ENCODE measurements at places on chromosomes 4 and X. TPM values are rescaled to one million over a fixed set of nuclear protein-coding genes. Genes with fewer than 3 reads are reported as not detected.

GRCh38 chr4:20017070-20017776 is 234.5 kb upstream of the SLIT2 start:
- DNase-seq: no peak

- no peak for DNase-seq
Observed at GRCh38 chr4:174281901-174282300, 1.6 kb downstream of the FBXO8 start.

DNA sequence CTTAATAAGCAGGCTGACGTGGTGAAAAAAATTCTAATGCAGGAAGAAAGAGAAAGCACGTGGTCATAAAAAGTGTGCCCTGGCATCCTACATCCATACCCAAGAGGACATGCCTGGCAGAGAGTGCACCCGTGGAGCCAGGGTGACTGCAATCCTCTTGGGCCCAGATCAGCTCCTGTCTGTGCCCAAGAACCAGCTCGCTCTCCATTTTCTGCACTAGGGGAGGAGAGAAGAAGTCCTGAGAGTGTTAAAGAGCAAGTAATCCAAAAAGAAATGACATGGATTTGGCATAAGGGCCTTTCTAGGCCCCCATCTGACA is 483.1 kb downstream of the BCOR start:
- no peak for DNase-seq

DNA sequence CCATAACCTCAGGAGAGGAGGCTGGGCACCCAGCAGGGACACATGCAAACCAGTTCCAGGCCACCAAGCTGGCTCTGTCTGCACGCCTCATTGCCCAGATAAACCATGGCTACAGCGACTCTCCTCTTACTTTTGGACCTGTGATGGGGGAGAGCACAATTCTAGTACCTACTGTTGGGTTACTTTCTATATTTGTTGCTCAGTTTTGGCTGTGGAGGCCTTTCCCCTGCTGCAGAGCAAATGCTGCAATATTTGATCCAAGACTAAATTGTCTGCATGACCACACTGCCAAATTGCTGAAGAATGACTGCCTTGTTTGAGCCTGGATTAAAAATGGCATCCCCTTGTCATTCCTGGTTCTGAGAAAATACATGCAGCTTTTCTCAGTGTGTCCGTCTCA is 253.5 kb downstream of the ARHGAP10 start:
- no peak for DNase-seq

- DNase-seq: no peak
Observed at GRCh38 chr4:65670331-65671031, at the start of gene EPHA5. Gene EPHA5 (minus strand): TSS chr4:65670489. CDS start chr4:65669742, 747 bp downstream.

GRCh38 chrX:68693481-68694434 is 46.3 kb downstream of the STARD8 start:
- DNase-seq: no peak

GRCh38 chrX:38803243-38803587 is 2.0 kb downstream of the MID1IP1 start:
- DNase-seq: no peak

GRCh38 chr4:2791518-2792395 is 1.1 kb upstream of the SH3BP2 start:
- DNase-seq: no peak

DNA sequence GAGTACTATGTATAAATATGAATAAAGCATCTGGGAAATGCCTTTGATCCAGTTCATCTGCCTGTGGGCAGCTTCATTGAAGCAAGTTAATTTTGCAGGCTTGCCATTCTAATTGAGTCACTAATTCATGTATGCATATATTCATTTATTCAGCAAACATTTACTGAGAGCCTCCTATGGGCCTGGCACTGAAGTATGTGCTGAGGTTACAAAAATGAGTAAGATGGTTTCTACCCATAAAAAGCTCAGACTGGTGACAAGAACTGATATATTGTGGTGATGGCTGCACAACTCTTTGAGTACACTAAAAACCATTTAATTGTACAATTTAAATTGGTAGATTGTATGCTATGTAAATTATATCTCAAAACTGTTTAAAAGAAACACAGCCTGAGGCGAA is 1.1 kb upstream of the MRPL1 start:
- no peak for DNase-seq

DNA sequence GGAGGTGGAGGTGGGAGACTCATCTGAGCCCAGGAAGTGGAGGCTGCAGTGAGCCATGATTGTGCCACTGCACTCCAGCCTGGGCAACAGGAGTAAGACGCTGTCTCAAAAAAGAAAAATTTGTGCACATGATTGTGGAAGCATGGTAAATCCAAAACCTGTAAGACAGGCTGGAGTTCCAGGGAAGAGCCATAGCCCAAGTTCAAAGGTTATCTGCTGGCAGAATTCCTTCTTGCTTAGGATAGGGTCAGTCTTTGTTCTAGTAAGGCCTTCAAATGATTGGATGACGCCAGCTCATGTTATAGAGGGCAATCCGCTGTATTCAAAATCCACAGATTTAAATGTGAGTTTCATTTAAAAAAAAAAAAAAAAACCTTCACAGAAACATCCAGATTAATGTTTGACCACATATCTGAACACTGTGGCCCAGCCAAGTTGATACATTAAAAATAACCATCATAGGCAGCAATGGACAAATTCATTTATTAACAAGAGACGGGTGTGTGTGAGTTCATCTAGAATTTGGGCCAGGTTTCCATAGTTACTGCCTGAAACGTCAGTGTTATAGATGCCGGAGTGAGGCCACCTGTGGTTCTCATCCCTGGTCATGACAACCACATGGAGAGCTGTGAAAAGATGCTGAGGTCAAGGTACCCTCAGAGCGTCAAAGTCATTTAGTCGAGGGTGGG is 35.2 kb upstream of the SLC2A9 start:
- no peak for DNase-seq

DNA sequence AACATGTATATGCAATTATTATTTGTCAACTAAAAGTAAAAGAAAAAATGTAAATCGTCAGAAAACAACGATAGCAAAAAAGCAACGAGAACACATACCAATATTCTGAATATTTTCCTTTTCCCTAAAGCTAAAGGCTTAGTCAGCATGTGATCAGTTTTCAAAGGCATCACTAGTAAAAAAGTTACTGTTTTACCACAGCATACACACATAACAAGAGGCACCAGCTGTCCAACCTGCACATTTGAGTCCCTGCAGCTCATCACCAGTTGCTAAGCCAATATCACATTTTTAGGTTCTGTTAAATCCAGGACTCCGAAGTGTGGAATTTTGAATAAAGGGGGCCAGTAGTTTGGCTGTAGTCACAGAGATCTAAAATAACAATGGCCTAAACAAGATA is 203.8 kb downstream of the ADGRA3 start:
- DNase-seq: no peak

GRCh38 chr4:152382057-152382785 is 153.7 kb downstream of the FBXW7 start:
- DNase-seq: no peak

GRCh38 chr4:26953366-26953765 is 92.7 kb downstream of the STIM2 start:
- DNase-seq: no peak

Gene SUPT20HL2
- not detected for total RNA-seq

Gene FAM9C
- not detected for total RNA-seq

Gene FAM114A1
- total RNA-seq: 35.6 TPM

Gene F11
- total RNA-seq: not detected

Gene XG
- not detected for total RNA-seq

Gene MAGEE1
- 2.2 TPM for total RNA-seq

Gene MBNL3
- total RNA-seq: 4.6 TPM
